COR-L47 (cell line): ENCODE measurements at places on chromosomes 16 and 17.

- no peak for DNase-seq
Measured at GRCh38 chr16:76444832-76445231, 167.6 kb downstream of the CNTNAP4 start.

GRCh38 chr17:63378411-63379375 lies 67.4 kb downstream of the CYB561 start:
- no peak for DNase-seq

DNA sequence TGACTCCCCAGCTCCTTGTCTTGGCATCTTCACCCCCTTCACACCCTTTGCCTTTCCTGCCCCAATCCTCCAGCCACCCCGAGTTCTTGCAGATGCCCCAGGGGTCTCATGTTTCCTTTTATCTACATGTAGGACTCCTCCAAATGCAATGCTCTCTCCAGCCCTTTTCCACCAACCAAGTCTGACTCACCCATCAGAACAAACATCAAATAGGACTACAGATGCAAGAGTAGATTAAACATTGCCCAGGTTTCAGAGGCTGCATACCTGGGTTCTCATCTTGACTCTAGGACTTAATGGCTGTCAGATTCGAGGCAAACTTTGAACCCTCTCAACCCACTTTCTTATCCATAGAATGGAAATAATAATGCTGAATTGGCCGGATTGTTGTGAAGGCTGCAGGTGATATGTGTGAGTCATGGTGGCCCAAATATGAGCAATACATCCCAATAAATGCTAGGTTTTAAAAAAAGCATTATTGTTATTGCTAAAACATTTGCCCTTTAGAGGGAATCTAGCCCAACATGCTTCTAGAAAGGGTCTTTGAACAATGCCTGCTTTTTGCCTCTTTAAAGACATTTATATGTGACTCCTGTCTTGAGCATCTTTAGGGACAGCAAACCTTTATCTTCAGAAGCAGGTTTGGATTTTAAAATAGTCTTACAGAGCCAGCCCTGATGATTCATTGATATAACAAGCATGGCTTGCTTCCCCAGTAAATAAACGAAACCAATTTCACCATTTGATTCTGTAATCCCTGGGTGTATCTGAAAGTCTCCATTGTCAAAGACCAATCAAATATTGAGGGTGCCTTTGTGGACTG lies 310.1 kb downstream of the FOXL1 start:
- no peak for DNase-seq

- DNase-seq, result no peak
Measured at GRCh38 chr16:86971251-86971650, 345.9 kb downstream of the C16orf95 start.

DNA sequence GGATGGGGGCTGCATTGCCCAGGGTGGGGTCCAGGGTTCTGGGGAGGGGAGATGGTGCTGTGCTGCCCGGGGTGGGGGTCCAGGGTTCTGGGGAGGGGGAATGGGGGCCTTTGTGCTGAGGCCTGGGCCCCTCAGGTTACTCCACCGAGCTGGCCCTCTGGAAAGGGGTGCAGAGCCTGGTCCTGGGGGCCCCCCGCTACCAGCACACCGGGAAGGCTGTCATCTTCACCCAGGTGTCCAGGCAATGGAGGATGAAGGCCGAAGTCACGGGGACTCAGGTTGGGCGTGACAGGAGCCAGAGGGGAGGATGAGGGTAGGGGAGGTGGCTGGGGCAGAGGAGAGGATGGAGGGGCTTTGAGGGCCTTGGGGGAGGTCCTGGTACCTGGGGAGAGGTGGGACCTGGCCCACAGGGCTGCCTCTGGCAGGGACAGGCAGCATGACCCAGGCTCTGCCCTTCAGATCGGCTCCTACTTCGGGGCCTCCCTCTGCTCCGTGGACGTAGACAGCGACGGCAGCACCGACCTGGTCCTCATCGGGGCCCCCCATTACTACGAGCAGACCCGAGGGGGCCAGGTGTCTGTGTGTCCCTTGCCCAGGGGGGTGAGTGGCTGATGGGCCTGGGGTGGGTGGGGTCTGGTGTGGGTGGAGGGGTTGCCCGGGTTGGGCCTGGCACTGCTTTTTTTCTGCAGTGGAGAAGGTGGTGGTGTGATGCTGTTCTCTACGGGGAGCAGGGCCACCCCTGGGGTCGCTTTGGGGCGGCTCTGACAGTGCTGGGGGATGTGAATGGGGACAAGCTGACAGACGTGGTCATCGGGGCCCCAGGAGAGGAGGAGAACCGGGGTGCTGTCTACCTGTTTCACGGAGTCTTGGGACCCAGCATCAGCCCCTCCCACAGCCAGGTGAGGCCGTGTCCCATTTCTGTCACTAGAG lies 7.8 kb downstream of the ITGAX start:
- no peak for DNase-seq

DNA sequence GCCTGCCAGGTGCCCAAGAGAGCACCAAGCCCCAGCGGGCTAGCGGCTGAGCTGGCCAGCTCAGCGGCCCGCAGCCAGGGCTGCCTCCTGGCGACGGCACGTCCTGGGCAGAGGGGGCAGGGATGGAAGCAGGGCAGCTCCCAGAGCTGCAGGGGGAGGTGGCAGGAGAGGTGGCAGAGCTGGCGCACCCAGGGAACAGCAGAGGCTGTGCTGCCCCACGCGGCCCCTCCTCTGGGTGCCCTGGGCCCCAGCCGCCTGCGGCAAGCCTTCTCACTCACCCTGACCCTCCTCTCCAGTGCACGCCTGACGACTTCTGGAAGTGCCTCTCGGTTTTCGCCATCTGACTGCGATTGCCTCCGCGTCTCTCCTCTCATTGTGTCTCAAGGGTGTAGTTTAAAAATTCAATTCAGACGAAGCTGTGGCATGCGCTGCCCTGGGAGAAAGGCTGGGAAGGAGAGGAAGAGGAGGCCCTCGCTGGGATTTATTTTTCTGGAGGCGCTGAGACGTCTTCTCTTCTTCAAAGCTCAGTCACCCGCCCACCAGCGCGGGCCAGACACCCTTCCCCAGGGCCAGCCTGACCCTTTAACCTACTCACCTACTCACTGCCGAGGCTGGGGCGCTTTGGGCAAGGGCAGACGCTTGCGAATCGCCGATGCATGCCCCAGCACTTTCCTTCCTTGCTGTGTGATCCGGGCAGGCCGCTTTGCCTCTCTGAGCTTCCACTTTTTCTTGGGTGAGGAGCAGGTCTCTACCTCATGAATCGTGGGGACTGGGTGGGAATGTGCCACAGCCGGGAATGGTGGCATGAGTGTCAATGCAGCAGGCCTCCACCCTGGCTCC lies 24.9 kb downstream of the GSE1 start:
- DNase-seq, result peak; percentile 58

- DNase-seq, result no peak
Measured at GRCh38 chr17:9290226-9290613, 268.9 kb downstream of the NTN1 start.

GRCh38 chr17:55416470-55417052 lies 5.1 kb downstream of the MMD start:
- no peak for DNase-seq

GRCh38 chr17:48211787-48212186 lies 104.2 kb downstream of the SNX11 start:
- no peak for DNase-seq

- DNase-seq, result no peak
Measured at GRCh38 chr17:43669971-43670644, 8.4 kb upstream of the MEOX1 start.

DNA sequence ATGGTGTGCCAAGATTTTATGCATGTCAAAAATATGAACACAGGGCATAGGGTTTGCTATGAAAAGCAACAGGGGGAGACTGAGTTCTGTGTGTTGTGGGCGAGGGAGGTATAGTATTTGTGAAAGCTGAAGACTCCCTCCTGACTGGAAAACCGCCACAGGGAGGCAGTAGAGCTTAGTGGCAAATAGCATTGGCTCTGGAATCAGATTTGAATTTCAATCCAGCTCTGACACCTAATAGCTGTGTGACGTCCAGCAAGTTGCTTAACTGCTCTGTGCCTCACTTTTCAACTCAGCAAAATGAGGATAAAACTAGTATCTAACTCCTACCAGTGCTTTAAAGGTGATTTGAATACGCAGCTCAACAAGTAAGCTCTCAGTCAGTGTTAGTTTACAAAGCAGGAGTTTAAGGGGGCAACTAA lies 22.0 kb downstream of the KPNA2 start:
- no peak for DNase-seq

GRCh38 chr16:3819746-3820724 lies 60.5 kb downstream of the CREBBP start:
- peak; percentile 98 for DNase-seq

- DNase-seq, result no peak
Measured at GRCh38 chr17:15981646-15982580, 17.6 kb downstream of the ZSWIM7 start.

GRCh38 chr17:45643591-45643990 lies 140.5 kb upstream of the CRHR1 start:
- DNase-seq, result no peak

- no peak for DNase-seq
Measured at GRCh38 chr16:73713251-73713650, 583.4 kb upstream of the PSMD7 start.

DNA sequence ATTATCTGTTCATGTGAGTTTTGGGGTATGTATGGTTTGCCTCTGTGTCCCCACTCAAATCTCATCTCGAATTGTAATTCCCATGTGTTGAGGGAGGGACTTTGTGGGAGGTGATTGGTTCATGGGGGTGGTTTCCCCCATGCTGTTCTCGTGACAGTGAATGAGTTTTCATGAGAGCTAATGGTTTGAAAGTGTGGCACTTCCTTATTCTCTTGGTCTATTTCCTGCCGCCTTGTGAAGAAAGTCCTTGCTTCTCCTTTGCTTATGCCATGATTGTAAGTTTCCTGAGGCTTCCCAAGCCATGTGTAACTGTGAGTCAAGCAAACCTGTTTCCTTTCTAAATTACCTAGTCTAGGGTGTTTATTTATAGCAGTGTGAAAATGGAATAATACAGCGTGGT lies 128.1 kb upstream of the HS3ST4 start:
- DNase-seq, result no peak

GRCh38 chr17:78049609-78050008 lies 78.9 kb downstream of the TMC6 start:
- no peak for DNase-seq

DNA sequence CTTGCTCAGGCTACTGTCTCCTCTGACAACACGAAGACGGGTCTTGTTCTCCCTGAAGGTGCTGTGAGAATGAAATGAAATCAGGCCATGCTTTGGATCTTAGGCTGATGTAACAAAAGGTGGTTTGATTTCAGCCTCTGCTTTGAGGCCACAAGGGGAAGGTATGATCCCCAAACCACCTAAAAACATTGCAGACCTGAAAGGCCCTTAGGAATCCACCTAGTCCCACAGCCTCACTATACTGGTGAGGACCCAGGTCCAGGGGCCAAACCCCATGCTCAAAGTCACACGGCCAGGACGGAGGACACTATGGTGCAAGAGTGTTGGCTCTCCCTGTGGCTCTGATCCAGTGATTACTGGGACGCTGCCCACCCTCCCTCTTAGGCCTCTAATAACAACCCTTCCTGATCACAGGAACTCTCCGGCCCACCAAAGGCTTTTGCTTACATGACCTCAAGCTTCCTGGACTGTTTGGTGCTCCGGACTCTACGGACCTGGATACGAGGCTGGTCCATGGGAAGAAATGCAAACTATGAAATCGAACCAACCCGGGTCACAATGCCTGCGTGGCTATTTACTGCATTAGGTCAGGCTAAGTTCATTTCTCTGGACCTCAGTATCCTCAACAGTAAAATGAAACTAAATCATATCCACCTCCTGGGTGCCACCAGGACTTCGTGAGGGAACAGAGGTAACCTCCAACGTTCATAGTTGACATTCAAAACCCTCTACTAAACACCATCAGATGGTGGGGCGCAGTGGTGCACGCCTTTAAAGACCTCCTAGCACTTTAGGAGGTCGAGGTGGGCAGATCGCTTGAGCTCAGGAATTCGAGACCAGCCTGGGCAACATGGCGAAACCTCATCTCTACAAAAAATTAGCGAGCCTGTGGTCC lies 1.5 kb downstream of the TRIM25 start:
- DNase-seq, result no peak

DNA sequence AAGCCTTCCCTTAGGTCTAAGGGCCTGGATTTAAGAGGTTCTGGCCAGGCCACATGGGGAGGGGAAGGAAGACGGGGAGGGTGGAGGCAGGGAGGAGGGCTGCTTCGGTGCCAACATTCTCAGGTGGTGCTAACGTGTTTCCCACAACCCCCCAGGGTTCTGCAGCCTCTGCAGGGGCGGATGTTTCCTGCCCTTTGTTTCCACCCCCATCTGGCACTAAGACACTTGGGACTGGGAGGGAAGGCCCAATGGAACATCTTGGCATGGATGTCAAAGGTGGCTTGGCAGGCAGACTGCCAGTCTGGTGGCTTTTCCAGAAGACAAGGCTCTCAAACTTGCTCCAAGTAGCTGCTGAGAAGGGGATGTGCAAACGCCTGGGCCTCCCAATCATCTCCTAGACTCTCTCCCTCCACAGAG lies 12.7 kb downstream of the HIC1 start:
- no peak for DNase-seq

DNA sequence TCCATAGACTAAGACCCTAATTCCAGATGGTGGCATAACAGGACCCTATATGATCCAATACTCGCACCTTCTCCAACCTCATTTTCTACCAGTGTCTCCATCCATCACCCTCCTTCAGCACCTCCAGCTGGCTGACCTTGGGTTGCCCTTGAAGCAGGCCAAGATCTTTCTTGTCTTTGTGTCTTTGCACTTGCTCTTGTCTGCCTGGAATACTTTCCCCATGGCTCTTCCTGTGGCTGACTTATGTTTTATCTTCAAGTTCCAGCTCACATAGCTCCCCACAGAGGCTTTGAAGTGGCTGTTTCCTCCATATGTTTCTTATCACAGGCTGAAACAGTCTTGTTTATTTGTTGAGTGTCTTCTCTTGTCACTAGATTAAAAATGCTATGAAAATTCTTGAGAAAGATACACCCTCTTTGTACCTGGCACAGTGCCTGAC lies 29.6 kb upstream of the MMD start:
- no peak for DNase-seq

DNA sequence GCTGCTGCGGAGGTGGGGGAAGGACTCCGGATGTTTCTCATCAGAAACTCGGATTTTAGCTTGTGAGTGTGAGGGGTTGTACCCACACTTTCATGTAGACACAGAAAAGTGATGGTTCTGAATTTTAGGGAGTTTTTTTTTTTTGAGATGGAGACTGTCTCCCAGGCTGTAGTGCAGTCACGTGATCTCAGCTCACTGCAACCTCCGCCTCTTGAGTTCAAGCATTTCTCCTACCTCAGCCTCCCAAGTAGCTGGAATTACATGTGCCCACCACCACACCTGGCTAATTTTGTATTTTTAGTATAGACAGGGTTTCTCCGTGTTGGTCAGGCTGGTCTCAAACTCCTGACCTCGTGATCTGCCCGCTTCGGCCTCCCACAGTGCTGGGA lies 22.4 kb upstream of the GNG13 start:
- DNase-seq, result no peak

DNA sequence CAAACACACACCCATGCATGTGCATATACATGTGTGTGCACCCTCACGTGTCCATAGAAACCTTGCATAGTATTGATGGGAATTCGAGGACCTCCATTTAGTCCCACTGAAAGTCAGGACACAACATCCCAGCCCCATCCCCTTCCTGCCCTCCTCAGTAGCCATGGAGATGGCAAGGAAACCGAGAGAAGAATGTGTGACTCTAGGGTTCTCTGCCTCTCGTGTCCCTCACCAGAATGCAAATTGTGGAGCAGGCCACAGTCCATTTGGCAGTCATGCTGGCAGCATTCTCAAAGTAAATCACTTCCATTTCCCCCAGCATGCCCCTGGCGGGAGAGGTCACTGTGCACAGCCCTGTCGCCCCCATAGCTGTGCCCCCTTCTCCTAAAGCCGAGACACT lies 141.1 kb downstream of the MSI2 start:
- no peak for DNase-seq
